EH (cell line): ENCODE measurements at places on chromosomes 12 and 14.

GRCh38 chr12:2084553-2085296, 31.9 kb downstream of the CACNA1C start:
- peak; percentile 86 for DNase-seq

- no peak for DNase-seq
Observed at GRCh38 chr12:1881301-1881700, 37.2 kb downstream of the CACNA2D4 start.

GRCh38 chr12:26936559-26937442, 980 bp downstream of the INTS13 start:
- DNase-seq, result peak; percentile 34

- DNase-seq, result peak; percentile 99
Observed at GRCh38 chr14:90409209-90409730, 12.4 kb downstream of the CALM1 start.

GRCh38 chr12:116069943-116070342, 207.6 kb downstream of the MED13L start:
- DNase-seq, result no peak

DNA sequence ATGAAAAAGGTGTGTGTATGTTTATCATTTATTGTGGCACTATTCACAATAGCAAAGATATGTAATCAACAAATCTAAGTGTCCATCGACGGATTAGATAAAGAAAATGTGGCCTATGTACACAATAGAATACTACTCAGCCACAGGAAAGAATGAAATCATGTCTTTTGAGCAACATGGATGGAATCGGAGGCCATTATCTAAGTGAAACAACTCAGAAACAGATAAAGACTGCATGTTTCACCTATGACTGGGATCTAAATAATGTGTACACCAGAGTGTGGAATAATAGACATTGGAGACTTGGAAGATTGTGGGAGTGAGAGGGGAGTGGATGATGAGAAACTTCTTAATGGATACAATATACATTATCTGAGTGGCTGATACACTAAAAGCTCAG, 44.0 kb downstream of the CCER1 start:
- no peak for DNase-seq

DNA sequence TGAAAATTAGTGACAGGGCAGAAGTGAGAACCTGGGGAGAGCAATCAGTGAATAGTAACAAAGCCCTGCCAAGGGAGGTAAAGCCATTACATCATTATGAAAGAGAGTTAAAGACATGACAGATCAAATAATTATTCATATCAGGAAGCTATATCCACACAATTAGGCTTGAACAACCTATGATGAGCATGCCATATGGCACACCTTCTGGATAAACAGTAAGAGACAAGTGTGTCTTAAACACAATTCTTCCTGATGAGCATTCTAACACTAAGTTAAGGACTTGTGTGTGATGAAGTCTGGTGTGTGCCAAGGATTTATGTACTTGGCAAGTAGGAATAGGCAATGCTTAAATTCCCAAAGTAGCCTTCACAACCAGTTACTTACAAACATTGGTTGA, 76.1 kb downstream of the GALNT4 start:
- DNase-seq, result no peak

- DNase-seq, result peak; percentile 34
Observed at GRCh38 chr12:95764848-95765247, 25.7 kb downstream of the NTN4 start.

DNA sequence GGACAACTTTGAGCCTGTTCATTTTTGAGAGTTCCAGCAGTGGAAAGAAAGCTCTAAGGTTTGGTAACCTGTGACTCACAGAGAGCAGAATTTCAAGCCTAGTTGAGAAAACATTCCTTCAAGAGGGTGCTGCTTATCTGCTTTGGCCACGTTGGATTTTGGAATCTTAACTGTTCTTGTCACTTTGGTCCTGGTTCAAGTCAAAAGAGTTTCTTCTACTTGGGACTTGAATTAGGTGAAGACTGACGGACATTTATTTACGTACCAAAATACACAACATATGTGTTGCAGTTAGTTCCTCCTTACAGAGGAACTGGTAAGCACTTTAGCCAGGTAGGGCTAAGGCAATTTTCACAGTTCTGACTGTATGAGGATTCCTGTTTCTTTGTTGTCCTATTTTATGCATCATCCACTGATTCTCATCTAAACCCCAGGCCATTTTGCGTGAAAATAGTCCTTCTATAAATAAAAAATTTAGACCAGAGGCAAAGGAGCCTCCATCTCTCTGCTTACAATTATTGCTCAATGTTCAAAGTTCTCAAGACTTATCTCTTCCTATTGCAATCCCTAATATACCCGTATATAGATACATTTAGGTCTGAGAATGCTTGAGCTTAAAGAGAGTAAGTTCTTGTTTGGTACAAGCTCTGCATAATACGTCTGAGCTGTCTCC, 580.9 kb downstream of the DIO2 start:
- peak; percentile 23 for DNase-seq

- DNase-seq, result no peak
Observed at GRCh38 chr12:70757830-70758493, 120.7 kb upstream of the PTPRB start.

DNA sequence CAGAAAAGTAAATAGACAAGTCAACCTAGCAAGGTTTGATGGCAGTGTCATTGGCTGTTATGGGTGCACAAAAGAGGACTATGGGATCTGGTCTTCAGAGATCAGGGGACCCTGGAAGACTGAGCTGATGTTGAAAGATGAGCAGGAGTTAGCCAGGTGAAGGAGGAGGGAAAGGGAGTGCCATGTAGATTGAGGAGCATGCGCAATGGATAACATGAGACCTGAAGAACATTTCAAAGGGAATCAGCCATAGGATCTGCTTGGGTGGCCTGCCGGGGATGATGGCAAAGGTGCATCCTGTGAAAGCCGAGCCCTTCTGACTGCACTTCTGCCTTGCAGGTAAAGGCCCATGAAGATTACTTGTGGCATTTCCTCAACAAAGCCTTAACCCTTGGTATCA, 90.8 kb downstream of the TBC1D30 start:
- no peak for DNase-seq

- DNase-seq, result no peak
Observed at GRCh38 chr12:94732367-94732990, 82.1 kb upstream of the TMCC3 start.

- DNase-seq, result no peak
Observed at GRCh38 chr14:50030036-50030435, 86.3 kb downstream of the VCPKMT start.

- no peak for DNase-seq
Observed at GRCh38 chr12:91017043-91017442, 12.3 kb upstream of the EPYC start.

GRCh38 chr12:62543324-62543723, 76.7 kb downstream of the MON2 start:
- DNase-seq, result no peak

DNA sequence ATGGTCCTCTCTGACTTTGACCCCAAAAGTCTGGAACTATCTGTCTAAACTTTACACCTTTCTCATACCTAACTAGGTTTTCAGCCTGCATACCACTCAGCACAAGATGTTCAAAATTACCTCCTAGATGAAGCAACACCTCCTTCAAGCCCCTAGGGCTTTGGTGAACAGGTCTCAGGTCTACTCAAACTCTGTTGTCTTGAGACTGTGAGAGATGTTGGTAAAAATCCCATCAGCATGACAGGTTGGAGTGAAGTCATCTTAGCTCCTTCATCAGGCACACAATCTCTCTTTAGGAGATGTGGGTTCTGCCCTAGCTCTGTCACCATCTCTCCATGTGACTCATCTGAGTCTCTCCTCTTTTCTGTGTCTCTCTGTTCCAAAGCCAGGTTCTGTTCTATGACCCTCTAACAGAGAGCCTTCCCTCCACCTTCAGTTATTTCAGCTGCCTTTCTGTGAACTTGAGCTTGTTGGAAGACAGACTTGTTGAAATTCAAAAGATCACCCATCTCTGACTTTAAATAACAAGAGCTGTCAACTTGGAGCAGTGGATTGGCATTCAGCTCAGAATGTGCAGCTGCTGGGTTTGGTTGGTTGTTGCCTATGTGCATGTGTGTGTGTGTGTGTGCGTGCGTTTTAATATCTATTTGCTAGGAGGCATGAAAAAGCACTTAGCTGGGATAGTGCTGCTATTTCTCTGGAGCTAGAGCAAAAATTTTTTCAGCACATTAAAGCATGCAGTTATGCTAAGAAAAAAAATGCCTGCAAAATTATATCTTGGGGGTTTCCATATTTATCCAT, 130.7 kb downstream of the CRACR2A start:
- DNase-seq, result no peak

DNA sequence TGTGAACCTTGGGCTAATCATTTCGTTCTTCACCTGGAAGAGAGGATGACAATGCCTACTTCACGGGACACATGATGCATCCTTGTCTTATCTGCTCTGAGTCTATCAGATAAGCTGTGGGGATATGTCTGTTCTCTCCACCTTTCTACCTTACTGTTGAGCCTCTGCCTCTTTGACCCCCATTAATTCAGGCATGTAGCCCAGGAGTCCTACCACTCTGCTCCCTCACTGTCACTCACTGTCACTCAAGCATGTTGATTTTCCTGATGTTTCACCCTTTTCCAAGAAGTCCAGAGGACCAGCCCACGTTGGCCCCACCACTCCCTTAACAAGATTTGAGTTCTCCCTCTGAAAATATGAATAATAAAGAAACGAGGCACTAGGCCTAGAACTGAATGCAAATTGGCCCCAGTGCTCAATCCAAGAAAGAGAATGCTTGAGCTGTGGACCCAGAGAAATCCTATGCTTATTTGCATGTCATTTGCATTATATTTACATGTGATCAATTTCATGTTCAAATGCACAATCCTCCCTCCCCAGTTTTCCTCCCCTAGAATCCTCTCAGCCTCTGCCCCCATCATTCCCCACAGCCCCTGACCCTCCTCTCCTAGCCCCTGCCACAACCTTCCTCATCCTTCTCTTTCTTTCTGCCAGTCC, 6.4 kb upstream of the SMUG1 start:
- DNase-seq, result no peak

GRCh38 chr12:69732088-69732487, 6.6 kb upstream of the RAB3IP start:
- DNase-seq, result no peak

GRCh38 chr12:95623554-95624170, 72.4 kb upstream of the USP44 start:
- DNase-seq, result peak; percentile 97

GRCh38 chr12:94148739-94149118, 352 bp downstream of the PLXNC1 start:
- no peak for DNase-seq

DNA sequence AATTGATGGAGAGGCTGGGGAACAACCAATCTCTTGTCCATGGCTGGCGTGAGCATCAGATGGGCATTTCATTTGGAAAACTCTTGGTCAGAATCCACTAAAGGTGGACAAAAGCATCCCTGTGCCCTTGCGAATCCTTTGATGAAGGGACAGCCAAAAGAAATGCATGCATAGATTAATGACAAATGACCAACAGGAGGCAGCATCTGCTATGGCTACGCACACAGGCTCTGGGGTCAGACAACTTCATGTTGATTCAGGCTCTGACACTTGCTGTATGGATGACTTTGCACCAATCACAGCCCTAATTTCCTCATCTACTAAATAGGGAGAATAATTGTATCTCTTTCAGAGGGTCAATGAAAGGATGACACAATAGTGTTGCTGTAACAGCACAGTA, 117.5 kb downstream of the ASCL4 start:
- DNase-seq, result peak; percentile 26

GRCh38 chr12:100359822-100360221, 2.9 kb downstream of the SLC17A8 start:
- DNase-seq, result peak; percentile 46

- no peak for DNase-seq
Observed at GRCh38 chr12:95390192-95390591, 83.8 kb upstream of the METAP2 start.

- DNase-seq, result peak; percentile 7
Observed at GRCh38 chr12:9797722-9798619, 29.3 kb upstream of the KLRF1 start.

DNA sequence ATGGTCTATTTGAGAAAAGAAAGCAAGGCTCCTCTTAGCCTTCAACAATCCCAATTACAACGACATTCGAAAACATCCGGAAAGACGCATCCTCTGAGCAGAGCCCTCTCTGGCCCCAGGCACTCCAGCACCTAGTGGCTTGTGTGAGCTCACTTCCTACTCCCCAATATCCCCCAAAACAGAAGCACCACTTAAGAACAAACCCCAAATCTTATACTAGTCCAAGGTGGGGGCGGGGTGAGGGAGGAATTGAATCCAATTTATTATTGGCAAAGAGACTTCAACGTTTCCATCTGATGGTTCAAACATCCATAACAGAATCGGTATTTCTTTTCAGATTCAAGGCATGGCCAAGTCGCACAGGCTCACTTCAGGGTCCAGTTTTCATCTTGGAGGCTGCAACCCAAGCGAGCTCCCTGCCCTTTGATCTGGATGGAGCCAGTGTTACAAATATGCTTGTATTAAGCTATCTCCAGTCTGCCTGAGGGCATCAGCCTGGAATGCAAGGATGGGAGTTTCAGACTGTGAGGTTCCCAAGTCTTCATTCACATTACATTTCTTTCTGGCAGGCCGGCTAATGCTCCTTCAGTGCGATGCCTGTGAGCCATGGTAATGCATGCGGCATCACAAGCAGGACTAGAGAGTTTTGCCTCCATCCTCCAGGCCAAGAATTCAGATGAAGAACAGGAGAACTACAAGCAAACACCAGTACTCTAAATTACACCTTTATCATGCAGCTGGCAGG, 132.5 kb upstream of the FOXN3 start:
- DNase-seq, result peak; percentile 79

- DNase-seq, result no peak
Observed at GRCh38 chr14:33964599-33965317, 13.9 kb upstream of the EGLN3 start.

DNA sequence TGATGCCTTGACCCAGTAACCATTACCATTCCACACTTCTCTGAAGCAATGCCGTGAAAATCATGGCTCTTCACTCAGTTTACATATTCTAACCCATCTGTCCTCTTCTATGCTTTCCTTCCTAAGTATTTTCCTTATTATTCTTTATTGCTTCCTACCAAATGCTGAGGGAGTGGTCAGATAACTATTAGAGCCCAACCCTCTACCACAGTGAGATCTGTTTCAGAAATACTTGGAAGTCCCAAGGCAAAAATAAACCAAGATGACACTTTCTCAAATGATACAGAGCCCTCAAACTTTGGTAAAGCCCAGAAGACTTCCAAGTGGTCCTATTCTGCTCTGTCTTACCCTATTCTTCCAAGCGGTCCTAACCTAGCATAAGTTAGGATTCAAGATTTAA, 68.0 kb downstream of the MED13L start:
- no peak for DNase-seq

GRCh38 chr12:6775185-6776174, 3.2 kb downstream of the LAG3 start:
- no peak for DNase-seq
